ENCODE measurements at places on chromosomes 3 and 15. TPM values are rescaled to one million over a fixed set of nuclear protein-coding genes. Genes with fewer than 3 reads are reported as not detected.

Gene CLDN11
- 5.4 TPM for total RNA-seq

DNA sequence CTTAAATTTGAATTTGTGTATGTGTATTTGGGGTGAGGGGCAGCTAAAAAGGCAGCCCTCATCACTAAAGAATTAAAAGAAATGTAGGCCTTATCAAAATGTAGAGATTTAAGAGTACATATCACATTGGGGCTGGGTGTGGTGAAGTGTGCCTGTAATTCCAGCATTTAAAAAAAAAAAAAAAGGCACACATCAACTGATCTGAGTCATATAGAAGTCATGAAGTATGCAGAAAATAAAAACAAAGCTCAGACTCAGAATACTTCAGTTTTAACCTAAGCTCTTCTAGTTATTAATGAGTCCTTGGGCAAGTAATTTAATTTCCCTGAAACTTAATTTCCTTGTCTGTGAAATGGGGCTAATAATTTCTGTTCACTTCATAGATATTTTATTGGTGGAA lies 31.6 kb downstream of the SLC24A1 start:
- no peaks in the 10 kb centered on the region for H3K36me3 ChIP-seq
- H3K4me1 ChIP-seq = no peaks in the 10 kb centered on the region
- no peaks in the 10 kb centered on the region for H3K27me3 ChIP-seq
- H3K27ac ChIP-seq = no peak overlapping the region

DNA sequence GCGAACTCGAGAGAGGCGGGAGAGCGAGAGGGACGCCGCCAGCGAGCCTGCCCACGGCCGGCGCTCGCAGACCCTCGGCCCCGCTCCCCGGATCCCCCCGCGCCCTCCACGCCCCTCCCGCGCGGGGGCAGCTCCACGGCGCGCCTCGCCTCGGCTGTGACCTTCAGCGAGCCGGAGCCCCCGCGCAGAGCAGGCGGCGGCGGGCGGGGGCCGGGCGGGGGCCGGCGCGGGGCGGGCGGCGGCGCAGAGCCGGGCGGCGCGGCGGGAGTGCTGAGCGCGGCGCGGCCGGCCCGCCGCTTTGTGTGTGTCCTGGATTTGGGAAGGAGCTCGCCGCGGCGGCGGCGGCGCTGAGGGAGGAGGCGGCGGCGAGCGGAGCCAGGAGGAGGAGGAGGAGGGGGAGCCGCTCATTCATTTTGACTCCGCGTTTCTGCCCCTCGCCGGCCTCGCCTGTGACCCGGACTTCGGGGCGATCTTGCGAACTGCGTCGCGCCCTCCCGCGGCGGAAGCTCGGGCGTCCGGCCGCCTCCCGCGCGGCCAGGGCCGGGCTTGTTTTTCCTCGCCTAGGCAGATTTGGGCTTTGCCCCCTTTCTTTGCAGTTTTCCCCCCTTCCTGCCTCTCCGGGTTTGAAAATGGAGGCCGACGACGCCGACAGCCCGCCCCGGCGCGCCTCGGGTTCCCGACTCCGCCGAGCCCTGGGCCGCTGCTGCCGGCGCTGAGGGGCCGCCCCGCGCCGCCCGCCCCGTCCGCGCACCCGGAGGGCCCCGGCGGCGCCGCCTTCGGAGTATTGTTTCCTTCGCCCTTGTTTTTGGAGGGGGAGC lies 524 bp downstream of the IGF1R start:
- H3K4me1 ChIP-seq = no peaks in the 10 kb centered on the region
- peak overlapping the region; percentile 97 for H3K27ac ChIP-seq
- no peaks in the 10 kb centered on the region for H3K36me3 ChIP-seq
- no peaks in the 10 kb centered on the region for H3K27me3 ChIP-seq
- DNase-seq = peak; percentile 58
- H3K4me3 ChIP-seq = peak overlapping the region; percentile 75

GRCh38 chr3:137300703-137301102 lies 342.9 kb downstream of the IL20RB start:
- H3K4me1 ChIP-seq = no peaks in the 10 kb centered on the region

- H3K36me3 ChIP-seq = no peaks in the 10 kb centered on the region
- no peaks in the 10 kb centered on the region for H3K27me3 ChIP-seq
- no peak overlapping the region for H3K27ac ChIP-seq
- no peak overlapping the region for H3K4me3 ChIP-seq
Observed at GRCh38 chr3:17201538-17201937, 316.8 kb downstream of the PLCL2 start.

DNA sequence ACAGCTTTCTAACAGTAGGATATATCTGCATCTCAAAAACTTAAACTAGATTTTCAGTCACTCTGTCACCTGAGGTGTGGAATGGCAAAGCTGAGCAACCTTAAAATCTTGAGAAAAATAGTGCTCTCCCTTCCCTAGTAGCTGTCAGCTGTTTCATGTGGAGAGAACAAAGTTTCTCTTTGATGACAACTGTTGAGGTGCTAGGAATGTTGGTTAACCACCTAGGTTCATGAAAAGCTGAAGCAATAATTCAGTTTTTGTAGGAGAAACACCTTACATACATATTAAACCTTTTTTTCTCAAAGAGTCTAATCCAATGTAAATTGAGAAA lies 40.8 kb downstream of the TCF12 start:
- no peaks in the 10 kb centered on the region for H3K36me3 ChIP-seq
- no peak for DNase-seq
- H3K4me3 ChIP-seq = no peak overlapping the region
- no peaks in the 10 kb centered on the region for H3K27me3 ChIP-seq

Gene SEMA6D
- 6.3 TPM for total RNA-seq

Gene FOXB1
- total RNA-seq = not detected

DNA sequence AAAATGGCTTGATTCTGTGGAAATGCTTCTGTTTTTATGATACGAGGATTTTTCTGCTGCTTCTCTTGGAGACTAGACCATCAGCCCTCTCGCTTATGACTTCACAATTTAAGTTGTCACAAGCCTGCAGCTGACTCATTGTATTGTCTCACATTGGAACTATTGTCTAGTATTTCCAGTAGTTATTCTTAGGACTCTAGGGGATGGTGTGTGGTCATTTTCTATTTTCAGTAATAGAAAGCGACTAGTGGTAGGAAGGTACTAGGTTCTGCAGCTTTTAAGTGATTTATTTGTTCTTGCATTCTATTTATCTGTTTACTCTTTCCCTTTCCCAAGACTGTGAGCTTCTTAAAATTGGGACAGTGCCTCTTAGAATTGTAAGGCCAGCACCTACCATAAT lies 66.3 kb upstream of the CRTC3 start:
- H3K4me3 ChIP-seq = no peak overlapping the region
- peak overlapping the region; percentile 85 for H3K27ac ChIP-seq
- no peak for DNase-seq
- H3K27me3 ChIP-seq = no peaks in the 10 kb centered on the region
- H3K4me1 ChIP-seq = no peaks in the 10 kb centered on the region

DNA sequence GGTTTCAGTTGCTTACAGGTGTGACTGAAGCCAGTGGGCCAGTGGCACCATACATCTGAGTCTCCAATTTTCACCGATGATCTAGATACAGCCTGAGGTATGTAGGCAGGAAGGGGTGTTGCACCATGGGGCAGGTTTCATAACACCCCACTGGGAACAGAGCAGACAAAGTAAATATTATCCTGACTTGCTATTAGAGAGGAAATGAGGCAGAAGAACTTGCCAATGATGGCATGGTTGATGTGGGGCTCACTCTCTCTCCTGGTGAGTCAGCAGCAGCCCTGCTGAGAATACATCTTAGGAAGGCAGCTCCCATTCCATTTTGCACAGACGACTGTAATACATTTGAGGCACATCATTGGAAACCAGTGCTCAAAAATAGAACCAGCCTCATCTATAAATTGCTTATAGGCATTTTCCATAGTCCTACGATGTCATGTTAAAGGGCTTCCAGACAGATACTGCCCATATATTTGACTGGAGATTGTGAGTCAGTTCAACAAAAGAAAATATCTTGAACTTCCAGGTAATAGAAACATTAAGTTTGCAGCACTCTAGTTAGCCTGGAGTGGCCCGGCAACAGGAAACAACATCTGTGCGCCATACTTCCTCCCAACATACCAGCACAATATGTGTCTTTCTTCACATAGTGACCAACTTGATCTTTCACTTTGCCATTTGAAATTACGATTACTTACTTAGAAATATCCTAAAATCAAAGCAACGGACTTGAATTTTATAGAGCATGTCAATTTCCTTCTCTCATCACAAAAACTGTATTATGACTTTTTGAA lies 175.5 kb downstream of the NECTIN3 start:
- H3K4me3 ChIP-seq = no peak overlapping the region
- no peak overlapping the region for H3K27ac ChIP-seq
- H3K27me3 ChIP-seq = no peaks in the 10 kb centered on the region
- H3K36me3 ChIP-seq = no peaks in the 10 kb centered on the region

DNA sequence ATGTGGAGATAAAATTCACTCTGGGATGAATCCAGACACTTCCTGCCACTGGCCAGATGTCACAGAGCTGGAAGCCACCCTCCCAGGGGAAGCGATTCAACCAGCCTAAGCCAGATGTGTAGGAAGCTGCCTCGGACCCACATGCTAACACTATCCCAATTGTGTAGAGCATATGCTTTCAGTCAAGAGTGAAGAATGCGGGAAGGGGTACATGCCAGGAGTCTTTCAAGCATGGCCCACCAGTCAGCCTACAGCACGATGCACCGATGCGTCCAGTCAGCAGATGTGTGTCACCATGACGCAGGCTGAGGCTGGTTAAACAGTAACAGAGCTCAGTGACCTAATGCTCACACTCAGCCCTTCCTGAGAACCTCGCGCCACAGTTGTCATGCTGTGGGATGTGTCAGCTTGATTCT lies 38.8 kb upstream of the BNC1 start:
- no peak for DNase-seq
- no peaks in the 10 kb centered on the region for H3K27me3 ChIP-seq
- H3K27ac ChIP-seq = no peak overlapping the region
- H3K4me1 ChIP-seq = no peaks in the 10 kb centered on the region

- H3K36me3 ChIP-seq = no peaks in the 10 kb centered on the region
- no peaks in the 10 kb centered on the region for H3K27me3 ChIP-seq
- no peak overlapping the region for H3K4me3 ChIP-seq
Observed at GRCh38 chr3:133973249-133973980, 56.3 kb downstream of the SLCO2A1 start.

- H3K4me1 ChIP-seq = no peaks in the 10 kb centered on the region
- H3K36me3 ChIP-seq = no peaks in the 10 kb centered on the region
- no peaks in the 10 kb centered on the region for H3K27me3 ChIP-seq
- DNase-seq = no peak
- H3K4me3 ChIP-seq = no peak overlapping the region
- H3K27ac ChIP-seq = no peak overlapping the region
Observed at GRCh38 chr3:190502946-190503345, 10.9 kb upstream of the IL1RAP start.

- H3K4me3 ChIP-seq = no peak overlapping the region
- no peaks in the 10 kb centered on the region for H3K36me3 ChIP-seq
- H3K4me1 ChIP-seq = no peaks in the 10 kb centered on the region
- no peak for DNase-seq
- H3K27ac ChIP-seq = no peak overlapping the region
Observed at GRCh38 chr3:37245003-37245402, 70.6 kb upstream of the LRRFIP2 start.

Data from uterus (tissue), 4 donors.